ENCODE measurements at places on chromosomes 7 and 10.
A peak's percentile ranks its signal among the peaks of the same experiment; 100 is the strongest.

GRCh38 chr10:37680716-37681616 lies 176.4 kb downstream of the ZNF248 start:
- DNase-seq = no peak

GRCh38 chr10:5862360-5862961 lies 27.2 kb downstream of the ANKRD16 start:
- no peak for DNase-seq

GRCh38 chr10:79440281-79440680 lies 5.1 kb downstream of the ZCCHC24 start:
- no peak for DNase-seq

DNA sequence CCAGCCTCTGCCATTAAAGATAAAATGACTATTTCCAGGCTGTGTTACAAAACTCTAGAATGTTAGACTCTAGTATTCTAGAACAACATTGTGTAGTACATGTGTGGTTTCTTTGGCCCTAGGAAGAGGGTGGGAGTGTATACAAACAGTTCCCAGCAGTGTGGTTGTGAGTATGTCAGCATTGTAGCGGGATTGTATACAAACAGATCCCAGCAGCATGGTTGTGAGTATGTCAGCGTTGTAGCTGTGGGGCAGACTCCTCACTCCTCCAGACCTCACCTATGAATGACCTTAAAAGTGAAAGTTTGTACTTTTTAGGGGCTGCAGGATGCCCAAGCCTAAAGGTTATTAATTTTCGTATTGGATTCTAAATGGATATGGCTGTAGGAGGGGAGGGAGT lies 6.9 kb upstream of the ACSL5 start:
- no peak for DNase-seq

DNA sequence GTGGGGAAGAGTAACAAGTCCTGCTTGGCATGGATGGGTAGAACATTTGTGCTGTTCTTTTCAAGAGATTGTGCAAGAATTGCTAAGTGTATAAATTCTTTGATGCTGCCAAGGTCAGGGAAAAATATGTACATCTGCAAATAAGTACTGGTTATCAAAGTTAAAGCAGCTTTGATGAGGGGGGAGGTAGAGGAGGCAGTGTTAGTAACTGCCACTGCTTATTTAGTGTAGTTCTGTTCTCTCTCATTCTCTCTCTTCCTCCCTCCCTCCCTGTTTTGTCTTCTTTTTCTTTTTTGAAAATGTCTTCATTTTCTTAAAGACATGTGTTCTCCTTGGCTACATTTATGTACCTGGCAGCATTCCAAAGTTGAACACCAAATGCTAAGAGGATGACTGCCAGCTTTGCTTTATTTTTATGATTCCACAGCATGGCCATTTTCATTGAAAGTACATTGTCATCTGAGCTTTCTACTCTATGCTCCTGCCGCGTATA lies 18.6 kb downstream of the CACNB2 start:
- no peak for DNase-seq

GRCh38 chr10:133383551-133383950 lies 4.5 kb downstream of the PAOX start:
- DNase-seq = no peak

DNA sequence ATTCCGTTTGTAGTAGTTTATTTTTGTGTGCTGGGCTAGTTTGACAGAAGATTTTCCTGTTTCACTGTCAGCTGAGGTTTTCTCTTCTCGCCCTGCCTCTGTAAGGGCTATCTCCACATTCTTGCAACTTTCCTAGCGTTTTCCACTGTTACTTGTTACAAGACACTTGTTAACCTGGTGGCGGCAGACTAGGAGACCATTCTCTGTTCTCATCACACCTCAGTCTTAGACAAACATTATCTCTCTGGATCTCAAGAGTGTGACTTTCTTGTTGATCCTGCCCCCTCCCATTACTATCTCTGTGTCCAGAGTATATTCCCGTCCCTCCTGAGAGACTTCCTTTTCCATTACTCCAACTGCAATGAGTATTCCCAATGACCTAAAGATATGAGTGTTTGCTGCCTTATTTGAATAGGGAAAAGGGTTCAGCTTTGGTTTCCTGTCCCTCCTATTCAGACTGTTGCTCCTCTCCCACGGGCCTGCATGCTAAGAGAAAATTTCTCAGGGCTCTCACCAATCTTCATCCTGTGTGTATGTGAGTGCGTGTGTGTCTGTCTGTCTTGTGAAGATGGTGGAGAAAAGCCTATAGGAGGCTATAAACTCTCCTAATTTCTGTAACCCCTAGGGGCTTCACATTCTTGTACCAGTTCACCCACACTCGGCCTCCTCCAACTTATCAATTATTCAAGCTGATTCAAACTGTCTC lies 722.4 kb upstream of the POT1 start:
- DNase-seq = no peak

- DNase-seq = no peak
Observed at GRCh38 chr7:70487428-70487827, 644.5 kb upstream of the GALNT17 start.

DNA sequence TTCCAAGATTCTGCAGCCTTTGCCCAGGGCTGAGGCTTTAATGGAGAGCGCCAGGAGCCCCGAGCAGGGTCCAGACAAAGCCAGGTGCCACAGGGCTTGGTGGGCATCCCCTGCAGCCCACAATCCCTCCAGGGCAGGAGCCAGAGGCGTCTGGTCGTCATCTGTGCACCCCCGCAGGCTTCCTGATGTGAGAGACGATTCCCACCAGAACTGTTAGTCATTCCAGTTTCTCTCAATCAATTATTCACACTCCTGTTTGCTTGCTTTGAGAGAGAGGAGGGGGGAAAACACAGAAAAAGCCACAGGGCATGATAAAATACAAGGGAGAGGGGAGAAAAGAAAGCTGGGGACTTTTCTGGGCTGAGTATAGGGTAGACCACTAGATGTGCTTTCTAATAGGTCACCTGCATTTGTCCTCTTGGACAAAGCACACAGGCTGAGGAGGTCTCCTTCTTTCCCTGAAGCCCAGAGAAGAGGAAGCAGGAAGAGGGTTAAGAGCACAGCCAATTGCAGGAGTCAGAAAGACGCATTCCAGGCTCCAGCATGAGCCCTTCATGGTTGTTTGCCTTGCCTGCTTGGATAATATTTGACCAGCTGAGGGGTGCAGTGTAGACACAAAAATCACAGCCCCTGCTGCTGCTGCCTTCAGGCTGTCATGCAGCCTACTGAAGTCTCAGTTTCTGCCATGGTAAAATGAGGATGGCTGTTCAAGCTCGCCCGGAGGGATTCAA lies 194.4 kb downstream of the PLXNA4 start:
- no peak for DNase-seq

DNA sequence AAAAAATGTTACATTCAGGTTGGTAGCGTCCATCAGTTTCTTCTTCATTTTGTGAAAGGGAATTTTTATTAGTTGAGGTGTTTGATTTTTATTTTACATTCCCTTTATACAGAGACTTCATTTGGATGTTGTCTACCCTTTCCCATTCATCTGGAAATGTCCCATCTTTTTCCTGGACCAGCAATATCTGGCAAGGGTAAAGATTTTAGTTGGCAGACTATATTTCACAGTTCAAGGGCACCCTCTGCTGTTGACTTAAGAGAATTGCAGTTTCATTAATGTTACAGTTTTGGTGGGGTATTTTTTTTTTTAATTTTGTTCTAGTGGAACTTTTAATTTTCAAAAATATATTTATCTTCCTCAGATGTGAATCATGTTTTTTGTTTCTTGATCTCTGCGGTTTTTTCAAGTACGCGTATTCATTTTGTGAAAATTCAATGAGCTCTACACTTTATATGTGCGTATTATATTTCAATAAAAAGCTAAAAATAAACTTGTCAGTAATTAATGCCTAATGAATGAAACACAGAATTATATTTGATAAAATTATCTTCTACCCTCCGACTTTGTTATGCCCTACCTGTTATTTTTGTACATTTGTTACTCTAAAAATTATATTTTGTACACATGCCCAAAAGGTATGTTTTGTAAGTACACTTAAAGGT lies 97.9 kb upstream of the KLF14 start:
- peak; percentile 46 for DNase-seq

DNA sequence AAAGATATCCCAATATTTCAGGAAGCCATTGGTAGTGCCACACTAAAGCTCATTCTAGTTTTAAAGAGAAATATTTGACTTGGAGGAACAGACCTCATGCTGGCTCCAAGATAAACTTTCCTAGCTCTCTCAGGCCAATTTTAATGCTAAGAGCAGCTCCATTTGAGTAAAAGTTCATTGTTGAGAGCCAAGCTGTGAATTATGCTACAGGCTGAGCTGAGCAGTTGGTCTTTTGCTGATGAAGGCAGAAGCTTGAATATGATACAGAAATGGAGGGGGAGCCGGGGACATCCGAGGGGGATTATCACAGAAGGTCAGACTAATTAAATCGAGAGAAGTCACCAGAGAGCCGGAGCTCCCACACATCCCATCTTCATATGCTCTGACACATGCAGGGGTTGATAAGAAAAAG lies 175.7 kb upstream of the AUTS2 start:
- no peak for DNase-seq

DNA sequence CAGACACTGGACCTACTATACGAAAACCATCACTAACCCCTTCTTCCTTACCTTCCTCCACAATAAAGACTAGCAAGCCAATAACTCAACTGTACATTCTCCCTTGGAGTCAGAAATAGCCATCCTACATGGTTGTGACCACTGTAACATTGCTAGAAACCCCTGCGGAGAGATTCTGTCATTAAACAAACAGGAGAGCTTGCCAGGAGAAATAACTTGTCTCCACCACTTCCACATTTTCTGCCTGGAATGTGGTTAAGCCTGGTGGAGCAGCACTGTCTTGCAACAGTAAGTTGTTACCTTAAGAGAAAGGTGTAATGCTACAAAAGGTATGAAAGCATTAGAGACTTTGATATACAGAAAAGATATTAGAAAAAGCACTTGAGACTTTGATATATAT lies 45.8 kb downstream of the THSD7A start:
- DNase-seq = peak; percentile 2
